ENCODE measurements at places on chromosomes 13 and 19.

DNA sequence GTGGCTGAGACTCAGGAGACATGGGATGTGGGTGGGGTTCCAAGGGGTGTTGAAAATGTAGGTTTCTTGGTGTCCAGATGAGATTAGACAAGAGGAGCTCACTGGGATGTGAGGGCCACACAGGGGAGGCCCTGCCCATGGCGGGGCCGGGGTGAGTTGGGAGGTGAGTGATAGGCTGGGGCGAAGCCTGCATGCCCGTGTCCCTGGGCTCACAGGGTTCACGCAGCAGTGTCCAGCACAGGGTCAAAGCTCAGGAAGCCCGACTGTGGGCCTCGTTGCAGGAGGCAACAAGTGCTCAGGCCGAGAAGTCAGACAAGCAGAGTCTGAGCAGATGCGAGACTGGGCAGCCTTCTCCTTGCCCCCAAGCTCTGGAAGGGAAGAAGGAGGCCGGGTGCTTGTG lies 27.2 kb downstream of the CCDC8 start:
- DNase-seq = no peak

GRCh38 chr13:82364525-82364924 lies 1517.7 kb downstream of the SLITRK1 start:
- no peak for DNase-seq

GRCh38 chr13:112013665-112014064 lies 53.3 kb upstream of the SOX1 start:
- DNase-seq = no peak

DNA sequence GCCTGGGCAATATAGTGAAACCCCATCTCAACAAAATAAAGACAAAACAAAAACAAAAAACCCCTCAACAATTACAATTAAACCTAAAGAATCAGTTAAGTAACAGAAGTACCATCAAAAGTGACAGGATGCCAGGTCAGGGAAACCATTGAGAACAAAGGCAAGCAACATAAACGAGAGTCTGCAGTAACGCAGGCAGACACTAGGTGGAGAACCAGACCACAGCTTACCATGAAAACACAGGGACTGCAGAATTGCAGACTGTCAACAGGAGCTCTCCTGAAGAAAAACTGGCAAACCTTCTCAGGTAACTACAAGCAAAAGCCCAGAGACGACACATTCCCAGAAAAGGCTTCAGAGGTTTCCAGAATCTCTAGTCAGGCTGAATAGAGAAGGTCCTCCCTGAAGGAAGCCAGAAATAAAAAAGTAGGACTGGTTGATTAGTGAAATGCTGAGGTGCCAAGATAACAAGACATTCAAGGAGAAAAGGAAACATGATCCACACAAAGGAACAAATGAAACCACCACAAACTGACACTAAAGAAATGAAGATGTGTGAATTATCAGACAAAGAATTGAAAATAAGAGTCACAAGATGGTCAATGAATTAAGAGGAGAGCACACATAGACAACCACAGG lies 2.2 kb upstream of the ZNF665 start:
- DNase-seq = no peak

DNA sequence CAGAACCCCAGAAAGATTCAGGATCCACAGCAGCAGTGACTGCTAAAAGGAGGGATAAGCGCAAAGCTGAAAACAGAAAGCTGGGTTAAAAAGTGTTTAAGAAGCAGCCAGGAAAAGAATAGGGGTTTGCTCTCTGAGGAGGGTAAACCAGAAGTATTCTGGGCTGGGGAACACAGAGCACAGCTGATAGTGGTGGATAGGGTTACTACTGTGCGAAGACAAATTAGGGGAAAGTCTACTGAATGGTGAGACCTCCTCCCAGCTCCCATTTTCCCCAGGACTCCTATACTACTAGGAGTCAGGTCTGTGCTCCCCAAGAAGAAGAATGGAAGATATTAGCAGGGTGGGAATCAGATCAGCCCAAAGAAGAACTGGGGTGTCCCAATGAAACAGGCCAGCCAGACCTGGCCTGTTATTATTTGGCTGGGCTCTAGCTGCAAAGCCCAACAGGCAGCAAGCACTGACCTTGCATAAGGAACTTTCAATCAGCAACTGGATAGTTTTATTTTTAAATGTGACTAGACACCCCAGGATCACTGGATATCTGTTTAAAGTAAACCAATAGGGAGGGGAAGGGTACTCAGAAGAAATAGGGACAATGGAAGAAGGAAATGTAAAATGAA lies 43.5 kb upstream of the SERTM1 start:
- no peak for DNase-seq

- DNase-seq = no peak
Measured at GRCh38 chr13:33827139-33827538, 9.2 kb downstream of the RFC3 start.

GRCh38 chr13:93847162-93847561 lies 620.6 kb downstream of the GPC6 start:
- DNase-seq = no peak

DNA sequence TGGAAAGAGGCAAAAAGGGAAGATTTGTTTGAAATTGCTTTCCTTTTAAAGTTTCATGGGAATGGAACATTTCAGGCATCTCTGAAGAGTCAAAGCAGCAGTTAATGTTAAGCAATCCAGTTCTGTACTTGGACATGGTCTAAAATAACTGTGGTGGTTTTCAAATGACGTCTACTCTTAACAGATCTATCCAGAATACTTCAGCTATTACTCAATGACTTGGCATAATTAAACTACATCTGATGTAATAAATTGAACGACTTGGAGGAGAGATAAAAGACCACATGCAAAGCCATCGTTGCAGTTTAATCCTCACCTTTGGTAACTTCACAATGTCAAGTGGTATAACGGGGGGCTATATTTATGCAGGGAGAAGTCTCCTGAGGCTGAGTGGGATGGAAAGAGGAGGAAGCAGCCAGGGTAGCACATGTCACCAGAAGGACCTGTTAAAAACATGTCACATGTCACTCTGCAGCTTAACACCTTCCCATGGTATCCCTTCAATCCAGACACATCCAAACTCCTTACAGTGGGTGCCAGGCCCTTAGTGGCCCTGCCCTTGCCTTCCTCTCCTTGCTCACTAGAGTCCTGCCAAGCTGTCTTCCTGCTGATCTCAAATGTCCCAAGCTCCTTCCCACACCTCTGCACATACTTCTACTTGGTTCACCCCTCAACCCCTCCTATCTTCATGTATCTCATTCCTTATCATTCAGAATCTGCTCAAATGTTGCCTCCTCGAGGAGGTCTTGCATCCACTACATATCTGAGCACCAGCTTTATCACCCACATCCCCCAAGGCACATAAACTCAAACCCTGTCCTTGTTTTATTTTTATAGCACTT lies 327.8 kb downstream of the SUCLA2 start:
- no peak for DNase-seq

GRCh38 chr13:80029170-80029569 lies 311.8 kb downstream of the SPRY2 start:
- no peak for DNase-seq

GRCh38 chr13:83503424-83503823 lies 378.9 kb downstream of the SLITRK1 start:
- DNase-seq = no peak
